ENCODE measurements at places on chromosomes 12 and 14.

DNA sequence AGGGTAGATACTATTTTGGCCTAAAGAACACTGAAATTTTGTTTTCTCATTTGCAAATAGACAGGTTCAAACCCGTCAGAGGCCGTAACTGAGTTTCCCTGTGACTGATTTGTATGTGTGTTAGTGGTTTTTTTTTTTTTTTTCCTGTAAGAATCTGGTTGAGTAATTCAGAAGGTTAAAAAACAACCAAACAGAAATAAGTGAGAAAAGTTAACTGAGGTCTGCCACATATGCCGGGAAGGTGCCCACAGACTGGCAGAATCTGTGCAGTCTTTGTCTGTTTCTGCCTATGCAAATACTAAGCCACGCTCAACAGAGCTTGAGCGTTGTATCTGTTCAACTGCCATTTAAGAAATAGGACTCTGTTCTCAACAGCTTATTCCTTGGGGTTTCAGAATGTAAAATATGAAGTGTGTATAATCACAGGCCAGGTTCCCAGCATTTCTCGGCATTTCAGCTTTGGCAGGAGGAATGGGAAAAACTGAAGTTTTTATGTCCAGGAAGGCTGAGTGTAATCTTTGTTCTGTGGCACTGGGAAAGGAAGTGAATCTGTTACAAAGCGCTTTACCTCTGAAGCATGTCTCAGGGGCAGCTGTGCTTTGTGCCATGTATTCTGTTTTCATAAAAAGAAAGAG is 181.9 kb downstream of the PRKCH start:
- peak; percentile 28 for DNase-seq

GRCh38 chr14:44961554-44962333 is at the start of the genes KLHL28 and TOGARAM1:
TSS of gene KLHL28 (minus strand) at chr14:44961947. CDS start at chr14:44945928, 16,019 bp downstream.
TSS of gene TOGARAM1 (plus strand) at chr14:44962190. CDS start at chr14:44962422, 232 bp downstream.
- peak; percentile 99 for DNase-seq

DNA sequence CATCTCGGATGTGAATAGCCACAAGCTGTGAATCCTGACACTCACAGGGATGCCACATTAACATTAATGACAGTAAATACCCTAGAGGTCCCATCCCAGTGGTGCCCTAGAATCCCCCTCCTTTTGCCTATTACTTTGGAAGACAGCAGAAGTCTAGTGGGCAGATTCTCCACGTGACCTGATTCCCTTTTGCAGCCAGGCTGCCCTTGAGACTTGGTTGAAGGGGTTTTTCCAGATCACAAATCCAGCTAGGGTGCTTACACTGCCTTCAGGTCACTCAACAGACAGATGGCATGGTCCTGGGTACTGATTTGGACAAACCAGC is 8.7 kb downstream of the HDAC7 start:
- DNase-seq, result no peak

DNA sequence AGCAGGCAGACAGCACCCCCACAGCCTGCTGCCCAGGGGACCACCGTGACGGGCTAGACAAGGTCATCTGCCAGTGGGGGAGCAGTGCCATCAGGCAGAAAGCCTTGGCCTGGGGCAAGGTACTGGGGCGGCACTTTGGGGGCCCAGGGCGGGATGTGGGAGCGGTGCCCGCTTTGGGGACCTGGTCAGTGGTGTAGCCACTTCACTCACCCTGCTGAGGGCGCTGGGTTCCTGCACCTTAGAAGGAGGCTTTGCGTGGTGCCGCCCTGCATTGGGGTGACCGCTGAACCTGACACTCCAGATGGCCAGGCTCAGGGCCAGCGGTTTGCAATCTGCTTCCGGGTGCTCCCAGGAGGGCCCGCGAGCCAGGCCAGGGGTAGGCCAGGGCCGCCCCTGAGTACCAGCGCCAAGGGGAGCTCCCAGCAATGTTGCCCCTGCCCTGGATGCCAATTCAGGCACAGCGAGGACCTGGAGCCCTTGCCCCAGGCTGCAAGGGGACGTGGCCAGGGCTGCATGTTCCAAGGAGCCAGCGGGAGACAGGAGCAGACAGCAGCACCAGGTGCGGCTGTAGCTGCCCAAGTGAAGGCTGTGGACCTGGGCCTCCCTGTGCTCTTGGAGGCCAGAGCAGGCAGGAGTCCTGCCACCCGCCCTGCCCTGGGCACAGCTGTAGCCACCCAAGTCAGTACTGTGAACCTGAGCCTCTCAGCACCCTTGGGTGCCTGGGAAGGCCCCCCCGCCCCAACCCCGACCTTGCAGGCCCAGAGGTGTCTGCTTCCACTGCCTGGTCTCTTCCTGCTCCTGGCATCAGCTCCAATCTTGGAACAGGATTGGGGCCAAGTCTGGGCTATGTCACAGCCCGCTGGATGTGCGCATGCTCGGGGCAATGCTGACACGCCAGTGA is 550.7 kb downstream of the SLC6A15 start:
- no peak for DNase-seq

DNA sequence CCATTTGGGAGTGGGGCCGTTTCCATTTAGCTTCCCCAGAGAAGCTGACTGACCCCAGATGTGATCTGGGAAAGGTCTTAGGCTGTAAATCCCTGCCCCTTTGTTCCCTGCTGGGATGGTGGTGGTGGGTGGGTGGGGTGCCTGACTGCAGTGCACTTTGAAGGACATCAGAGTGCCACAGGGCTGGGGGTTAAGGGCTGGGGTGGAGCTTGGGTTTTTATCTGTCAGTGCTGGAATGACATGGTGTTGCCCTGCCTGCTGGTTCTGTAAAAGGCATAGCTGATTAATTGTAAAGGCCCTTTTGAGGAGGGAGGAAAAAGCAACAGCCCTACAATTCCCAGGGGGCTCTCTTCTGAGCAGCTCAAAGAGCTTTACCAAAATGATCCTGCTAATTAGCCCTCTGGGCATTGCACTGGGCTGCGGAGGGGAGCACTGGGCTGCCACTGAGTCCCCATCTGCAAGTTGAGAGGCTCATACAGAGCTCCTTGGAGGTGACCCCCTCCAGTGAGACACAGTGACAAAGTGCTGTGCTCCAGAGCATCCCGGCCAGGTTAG is 21.1 kb downstream of the PLEKHG3 start:
- no peak for DNase-seq

DNA sequence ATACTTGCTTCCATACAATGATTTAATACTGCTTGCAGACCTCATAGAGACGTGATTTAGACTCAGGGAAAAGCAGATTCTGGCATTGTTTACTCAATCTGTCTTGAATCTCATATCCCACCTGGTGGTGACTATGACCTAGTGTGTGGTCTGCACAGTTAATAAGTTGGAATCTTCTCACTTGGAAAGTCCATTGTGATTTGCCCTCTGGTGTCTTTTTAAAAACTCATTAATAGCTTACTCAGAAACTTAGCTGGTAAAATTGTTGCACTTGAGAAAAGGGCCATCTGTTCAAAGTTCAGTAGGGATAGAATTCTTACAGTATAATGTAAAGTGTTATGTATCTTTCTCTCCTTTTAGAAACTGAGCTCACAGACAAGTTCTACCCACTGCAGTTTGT is 106.0 kb downstream of the PELI2 start:
- DNase-seq, result no peak

- DNase-seq, result no peak
Observed at GRCh38 chr14:31243860-31244259, 36.3 kb upstream of the HECTD1 start.

GRCh38 chr12:56110571-56110970 is 5.9 kb upstream of the RPL41 start:
- DNase-seq, result no peak

- DNase-seq, result no peak
Observed at GRCh38 chr12:66118240-66118891, 12.2 kb downstream of the LLPH start.

- DNase-seq, result no peak
Observed at GRCh38 chr12:122501489-122501989, 807 bp upstream of the ZCCHC8 start.

DNA sequence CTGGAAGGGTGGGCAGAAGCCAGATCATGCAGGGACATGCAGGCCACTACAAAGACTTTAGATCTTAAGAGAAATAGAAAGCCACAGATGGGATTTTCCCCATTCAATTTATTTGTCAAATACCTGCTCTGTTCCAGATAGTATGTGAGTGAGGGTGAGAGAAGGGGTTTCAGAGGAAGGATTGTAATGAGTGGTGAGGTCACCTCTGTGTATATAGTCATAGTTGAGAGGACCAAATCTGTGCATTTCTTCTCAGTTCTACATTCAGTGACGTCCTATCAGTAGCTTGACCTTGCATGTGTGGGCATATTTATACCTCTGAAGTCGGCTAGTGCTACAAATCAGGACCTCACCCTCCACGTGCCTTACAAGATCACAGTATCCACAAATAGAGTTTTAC is 31.2 kb upstream of the RBM19 start:
- DNase-seq, result no peak

DNA sequence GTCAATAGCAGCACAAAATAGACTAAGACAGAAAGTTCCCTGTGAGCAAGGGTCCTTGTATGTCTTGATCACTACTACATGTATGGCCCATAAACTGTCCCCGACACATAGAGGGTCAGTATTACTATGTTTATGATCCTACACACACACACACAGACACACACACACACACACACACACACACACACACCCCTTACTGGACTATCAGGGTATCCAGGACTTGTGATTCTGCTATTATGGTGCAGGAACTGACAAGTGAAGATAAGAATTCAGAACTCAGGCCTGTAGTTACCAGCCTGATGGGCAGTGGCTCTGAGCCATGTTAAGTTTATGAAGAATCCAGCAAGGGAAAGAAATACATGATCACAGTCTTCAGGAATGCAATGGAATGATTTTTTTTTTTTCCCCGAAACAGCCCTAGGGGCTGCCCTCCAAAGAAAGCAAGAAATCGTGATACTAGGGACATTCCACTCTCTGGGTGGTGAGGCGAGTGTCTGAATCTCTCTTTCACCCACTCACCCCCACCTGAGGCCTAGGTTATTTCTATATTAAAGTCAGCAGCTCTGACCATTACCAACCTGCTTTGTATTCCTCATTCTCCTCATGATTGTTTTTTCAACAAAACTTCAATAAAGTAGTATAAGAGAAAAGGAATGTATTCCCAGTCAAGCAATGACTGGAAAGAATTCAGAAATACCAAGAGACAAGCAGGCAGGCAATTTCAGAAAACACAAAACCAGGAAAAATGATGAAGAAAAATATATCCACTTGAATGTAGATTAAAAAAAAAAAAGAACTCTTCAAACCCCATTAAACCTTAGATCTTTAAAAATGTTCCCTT is 105.8 kb downstream of the AVPR1A start:
- no peak for DNase-seq

GRCh38 chr12:9334041-9334692 is 126.0 kb upstream of the PZP start:
- DNase-seq, result no peak

- no peak for DNase-seq
Observed at GRCh38 chr12:108399514-108399913, 60.4 kb upstream of the CMKLR1 start.

DNA sequence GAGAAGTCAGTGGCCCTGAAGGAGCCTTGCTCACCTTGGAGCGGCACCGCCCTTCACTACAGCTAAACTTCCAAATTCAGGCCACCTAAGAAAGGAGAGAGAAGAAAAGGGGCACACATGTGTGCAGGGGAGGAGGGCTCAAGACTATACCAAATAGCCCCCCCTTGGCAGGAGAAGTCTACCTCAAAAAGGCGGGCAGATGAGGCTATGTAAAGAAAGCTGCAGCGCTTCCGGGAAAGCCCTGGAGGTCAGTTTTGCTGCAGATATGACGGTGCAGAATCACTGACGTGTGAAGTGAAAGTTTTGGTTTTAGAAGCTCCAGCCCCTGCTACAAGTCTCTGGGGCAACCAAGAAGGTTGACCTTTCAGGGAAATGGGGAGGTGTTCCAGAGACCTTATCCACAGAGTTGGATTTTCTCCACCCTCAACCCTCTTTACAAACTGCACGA is 48.2 kb upstream of the PNMA1 start:
- DNase-seq, result peak; percentile 10

- DNase-seq, result peak; percentile 74
Observed at GRCh38 chr14:49853572-49854375, 1.2 kb upstream of the NEMF start.

DNA sequence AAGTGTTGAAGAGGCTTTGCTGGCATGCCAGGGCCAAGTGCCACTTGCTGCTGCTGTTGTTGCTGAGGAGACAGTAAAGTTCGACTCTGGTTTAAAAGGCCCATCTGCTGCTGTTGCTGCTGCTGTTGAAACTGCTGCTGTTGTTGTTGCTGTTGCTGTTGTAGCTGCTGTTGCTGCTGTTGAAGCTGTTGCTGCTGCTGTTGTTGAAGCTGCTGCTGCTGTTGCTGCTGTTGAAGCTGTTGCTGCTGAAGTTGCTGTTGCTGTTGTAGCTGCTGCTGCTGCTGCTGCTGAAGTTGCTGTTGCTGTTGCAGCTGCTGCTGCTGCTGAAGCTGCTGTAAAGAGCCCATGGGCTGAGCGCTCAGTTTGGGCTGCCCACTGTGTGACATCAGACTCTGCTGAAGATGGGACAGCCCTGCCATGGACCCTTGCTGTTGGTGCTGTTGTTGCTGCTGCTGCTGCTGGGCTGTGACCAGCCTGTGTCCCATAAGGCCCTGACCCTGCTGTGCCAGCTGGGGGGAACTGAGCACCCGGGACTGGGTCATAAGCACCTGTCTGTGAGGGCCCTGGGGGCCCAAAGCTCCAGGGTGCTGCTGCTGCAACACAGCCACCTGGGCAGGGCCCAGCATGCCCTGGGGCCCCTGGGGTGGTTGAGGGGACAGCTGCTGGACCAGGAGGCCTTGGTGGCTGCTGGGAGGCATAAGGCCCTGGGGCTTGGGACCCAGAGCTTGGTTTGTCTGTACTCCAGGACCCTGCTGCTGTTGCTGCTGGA is 14.3 kb upstream of the PRKAG1 start:
- DNase-seq, result no peak

- DNase-seq, result no peak
Observed at GRCh38 chr12:2641207-2641606, 153.6 kb upstream of the FKBP4 start.

DNA sequence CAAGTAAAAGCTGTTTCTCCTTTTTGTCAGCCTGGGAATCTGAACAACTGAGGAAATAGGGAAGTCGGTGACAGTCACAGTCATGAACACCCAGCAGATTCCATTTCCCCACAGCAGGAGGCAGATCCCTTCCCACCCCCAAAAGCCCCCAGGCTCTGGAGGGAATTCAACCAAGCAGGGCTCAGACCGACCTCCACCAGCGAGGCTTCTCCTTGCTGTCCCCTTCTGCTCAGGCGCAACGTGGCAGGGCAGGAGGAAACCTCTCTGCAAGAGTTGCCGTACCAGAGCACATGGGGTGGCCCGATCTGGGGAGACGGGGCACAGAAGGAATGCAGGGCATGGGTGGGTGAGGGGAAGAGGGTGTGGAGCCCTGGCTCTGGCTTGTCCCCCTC is 319 bp downstream of the GALNT6 start:
- DNase-seq, result no peak

DNA sequence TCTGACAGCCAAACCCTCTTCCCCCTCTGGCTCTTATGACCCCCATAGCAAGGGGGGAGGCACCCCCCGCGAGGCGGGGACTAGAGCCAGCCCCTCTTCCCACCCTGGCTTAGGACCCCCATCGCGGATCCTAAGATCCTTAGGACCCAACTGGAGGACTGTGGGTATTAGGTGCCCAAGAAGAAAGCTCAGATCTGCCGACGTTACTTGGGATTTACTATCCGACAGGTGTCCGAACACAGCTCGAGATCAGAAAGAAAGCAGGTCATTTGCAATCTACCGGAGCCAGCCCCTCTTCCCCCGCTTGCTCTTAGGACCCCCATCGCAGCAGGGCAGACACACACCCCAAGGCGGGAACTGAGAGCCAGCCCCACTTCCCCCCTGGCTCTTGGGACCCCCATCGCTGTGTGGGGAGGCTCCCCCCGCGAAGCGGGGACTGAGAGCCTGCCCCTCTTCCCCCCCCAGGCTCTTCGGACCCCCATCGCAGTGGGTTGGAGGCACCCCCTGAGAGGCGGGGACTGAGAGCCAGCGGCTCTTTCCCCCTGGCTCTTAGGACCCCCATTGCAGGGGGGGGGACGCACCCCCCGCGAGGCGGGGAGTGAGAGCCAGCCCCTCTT is 46.8 kb downstream of the DDX11 start:
- DNase-seq, result no peak

- no peak for DNase-seq
Observed at GRCh38 chr12:46477541-46477940, 105.0 kb upstream of the SLC38A2 start.

Data from CD8-positive, alpha-beta T cell (primary cell).